ENCODE measurements at places on chromosomes 4 and X. TPM values are rescaled to one million over a fixed set of nuclear protein-coding genes. Genes with fewer than 3 reads are reported as not detected.

Gene DIPK2B
- total RNA-seq: not detected

Gene CXCL1
- not detected for total RNA-seq

Gene SLC26A1
- total RNA-seq: 0.20 TPM

Gene LANCL3
- 0.18 TPM for total RNA-seq

Gene EXOC1L
- total RNA-seq: not detected

Gene LEF1
- 67.4 TPM for total RNA-seq

Gene KDR
- not detected for total RNA-seq

Gene GAGE12G
- total RNA-seq: not detected

Gene HELT
- total RNA-seq: not detected

GRCh38 chr4:185638548-185639301, 103.4 kb upstream of the PDLIM3 start:
- H3K4me1 ChIP-seq: peaks cover 1% of the 10 kb centered on the region
- H3K36me3 ChIP-seq: no peaks in the 10 kb centered on the region
- no peak overlapping the region for H3K4me3 ChIP-seq

DNA sequence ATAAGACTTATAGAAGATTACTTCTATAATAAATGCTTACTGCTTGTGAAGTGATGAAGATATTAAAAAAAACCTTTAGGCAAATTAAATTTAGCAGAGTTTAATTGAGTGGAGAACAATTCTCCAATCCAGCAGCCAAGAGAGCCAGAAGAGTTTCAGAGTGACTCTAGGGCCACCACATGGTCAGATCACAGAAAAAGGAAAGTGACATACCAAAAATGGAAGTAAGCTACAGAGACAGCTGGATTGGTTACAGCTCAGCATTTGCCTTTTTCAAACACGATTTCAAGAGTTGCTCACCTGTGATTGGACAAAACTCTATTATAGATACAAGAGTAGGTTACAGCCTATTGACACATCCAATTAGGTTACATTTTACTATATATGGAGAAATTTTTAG, 79.0 kb upstream of the TRAM1L1 start:
- no peak overlapping the region for H3K4me3 ChIP-seq
- DNase-seq: no peak
- H3K27me3 ChIP-seq: no peaks in the 10 kb centered on the region
- H3K4me1 ChIP-seq: no peaks in the 10 kb centered on the region

GRCh38 chrX:19721726-19722370, 165.6 kb downstream of the SH3KBP1 start:
- no peak for DNase-seq
- no peaks in the 10 kb centered on the region for H3K27me3 ChIP-seq
- no peak overlapping the region for H3K4me3 ChIP-seq
- no peak overlapping the region for H3K27ac ChIP-seq

DNA sequence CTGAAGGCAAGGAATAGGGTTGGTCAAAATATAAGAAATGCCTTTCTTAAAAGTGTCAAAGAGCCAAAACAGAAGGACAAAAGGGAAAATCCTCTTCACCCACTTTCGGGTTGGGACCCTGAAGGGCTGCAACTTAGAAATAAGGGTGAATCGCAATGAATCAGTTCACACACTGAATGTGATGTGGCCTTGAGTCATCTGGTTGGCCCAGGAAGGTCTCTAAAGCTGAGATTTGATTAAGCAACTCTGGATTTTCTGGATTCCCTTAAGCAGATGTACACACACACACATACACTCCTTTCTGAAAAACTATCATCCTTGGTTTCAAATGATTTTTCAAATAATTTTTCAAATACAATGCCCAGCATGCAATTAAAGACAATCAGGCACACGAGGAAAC, 13.1 kb downstream of the TAB3 start:
- no peak for DNase-seq
- H3K4me3 ChIP-seq: no peak overlapping the region
- peaks cover 11% of the 10 kb centered on the region for H3K4me1 ChIP-seq
- H3K27me3 ChIP-seq: no peaks in the 10 kb centered on the region
- no peak overlapping the region for H3K27ac ChIP-seq

GRCh38 chr4:151760002-151760401, 805 bp downstream of the GATB start:
- peaks cover 15% of the 10 kb centered on the region for H3K4me1 ChIP-seq
- H3K36me3 ChIP-seq: no peaks in the 10 kb centered on the region
- no peak for DNase-seq

DNA sequence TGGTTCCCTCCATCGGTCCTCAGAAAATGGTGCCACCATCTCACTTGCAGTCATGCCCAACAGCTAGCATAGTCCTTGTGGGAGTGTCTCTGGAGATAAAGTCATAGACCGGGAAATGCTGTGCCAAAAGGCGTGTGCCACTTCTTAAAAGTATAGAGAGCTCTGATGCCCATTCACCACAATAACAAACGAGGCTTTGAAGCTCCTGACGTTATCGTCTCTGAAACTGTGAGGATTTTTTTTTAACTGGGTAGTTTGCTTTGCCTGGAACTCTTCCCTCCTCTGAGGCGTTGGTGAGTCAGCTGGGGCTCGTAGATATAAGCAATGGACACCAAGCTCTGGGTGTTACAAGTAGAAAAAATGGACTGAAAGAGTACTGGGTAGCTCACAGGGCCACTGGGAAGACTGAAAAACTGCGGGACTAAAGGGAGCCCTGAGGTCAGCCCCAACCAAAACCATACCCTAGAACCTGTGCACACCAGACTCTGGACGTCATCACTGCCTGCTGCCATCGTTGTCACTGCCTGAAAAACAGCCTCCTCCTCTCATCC, 89.4 kb upstream of the TRIM2 start:
- H3K4me3 ChIP-seq: no peak overlapping the region
- H3K4me1 ChIP-seq: peaks cover 3% of the 10 kb centered on the region
- DNase-seq: peak; percentile 28
- no peaks in the 10 kb centered on the region for H3K36me3 ChIP-seq
- peaks cover 46% of the 10 kb centered on the region for H3K27me3 ChIP-seq
- peak overlapping the region; percentile 17 for H3K27ac ChIP-seq

DNA sequence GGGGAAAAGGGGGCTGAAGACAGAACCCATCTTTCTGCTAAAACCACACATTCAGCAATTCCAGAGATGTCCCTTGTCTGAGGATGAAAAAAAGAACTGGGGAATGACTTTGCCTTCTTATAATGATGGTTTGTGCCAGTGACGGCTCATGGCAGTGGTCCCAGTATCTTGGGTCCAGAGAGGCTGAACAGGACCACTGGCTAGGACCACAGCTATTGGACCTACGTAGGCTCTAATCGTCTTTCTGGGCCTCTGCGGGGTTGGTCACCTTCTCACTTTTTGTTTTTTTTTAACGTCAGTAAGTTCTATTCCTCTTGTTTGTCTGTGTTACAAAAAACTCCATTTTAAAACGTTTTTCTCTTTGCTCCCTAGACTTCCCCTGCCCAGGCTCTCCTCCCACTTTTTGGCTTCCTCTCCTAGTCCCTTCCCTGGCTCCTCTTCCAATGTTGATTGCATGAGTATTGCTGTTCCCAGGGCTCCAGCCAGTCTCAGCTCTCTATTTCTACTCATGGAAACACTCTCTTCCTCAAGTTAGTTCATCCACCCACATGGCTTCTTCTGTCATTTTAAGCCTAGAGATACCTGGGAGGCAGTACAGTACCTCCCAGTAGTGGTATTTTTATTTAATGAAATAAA, 52.6 kb upstream of the STX18 start:
- H3K4me1 ChIP-seq: no peaks in the 10 kb centered on the region
- peaks cover 9% of the 10 kb centered on the region for H3K36me3 ChIP-seq
- no peaks in the 10 kb centered on the region for H3K27me3 ChIP-seq
- H3K4me3 ChIP-seq: no peak overlapping the region
- DNase-seq: no peak

GRCh38 chr4:126215759-126216158, 901.0 kb downstream of the FAT4 start:
- H3K27me3 ChIP-seq: no peaks in the 10 kb centered on the region
- H3K4me1 ChIP-seq: no peaks in the 10 kb centered on the region
- no peak overlapping the region for H3K27ac ChIP-seq
- DNase-seq: no peak

GRCh38 chr4:176583278-176583677, 209.4 kb downstream of the VEGFC start:
- no peaks in the 10 kb centered on the region for H3K27me3 ChIP-seq
- H3K36me3 ChIP-seq: no peaks in the 10 kb centered on the region
- H3K27ac ChIP-seq: no peak overlapping the region

DNA sequence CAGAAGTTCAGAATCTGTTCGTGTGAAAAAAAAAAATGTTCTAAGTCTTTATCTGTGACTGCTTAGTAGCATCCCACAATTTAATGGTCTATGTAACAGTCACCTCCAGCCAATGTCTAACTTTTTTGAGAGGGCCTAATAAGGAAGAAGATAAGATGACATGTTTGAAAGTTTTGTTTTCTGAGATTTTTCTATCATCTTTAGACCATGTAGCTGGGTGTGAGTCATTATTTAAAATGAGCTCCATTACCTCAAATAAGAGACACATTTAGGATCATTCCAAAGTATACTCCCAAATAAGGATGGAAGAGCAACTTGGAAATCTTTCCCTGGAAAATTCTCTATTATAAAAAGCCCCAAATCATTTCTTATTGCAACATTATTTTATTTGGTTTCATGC, 28.2 kb upstream of the MCF2 start:
- no peak overlapping the region for H3K27ac ChIP-seq
- DNase-seq: no peak
- peaks cover 22% of the 10 kb centered on the region for H3K4me1 ChIP-seq
- no peak overlapping the region for H3K4me3 ChIP-seq

DNA sequence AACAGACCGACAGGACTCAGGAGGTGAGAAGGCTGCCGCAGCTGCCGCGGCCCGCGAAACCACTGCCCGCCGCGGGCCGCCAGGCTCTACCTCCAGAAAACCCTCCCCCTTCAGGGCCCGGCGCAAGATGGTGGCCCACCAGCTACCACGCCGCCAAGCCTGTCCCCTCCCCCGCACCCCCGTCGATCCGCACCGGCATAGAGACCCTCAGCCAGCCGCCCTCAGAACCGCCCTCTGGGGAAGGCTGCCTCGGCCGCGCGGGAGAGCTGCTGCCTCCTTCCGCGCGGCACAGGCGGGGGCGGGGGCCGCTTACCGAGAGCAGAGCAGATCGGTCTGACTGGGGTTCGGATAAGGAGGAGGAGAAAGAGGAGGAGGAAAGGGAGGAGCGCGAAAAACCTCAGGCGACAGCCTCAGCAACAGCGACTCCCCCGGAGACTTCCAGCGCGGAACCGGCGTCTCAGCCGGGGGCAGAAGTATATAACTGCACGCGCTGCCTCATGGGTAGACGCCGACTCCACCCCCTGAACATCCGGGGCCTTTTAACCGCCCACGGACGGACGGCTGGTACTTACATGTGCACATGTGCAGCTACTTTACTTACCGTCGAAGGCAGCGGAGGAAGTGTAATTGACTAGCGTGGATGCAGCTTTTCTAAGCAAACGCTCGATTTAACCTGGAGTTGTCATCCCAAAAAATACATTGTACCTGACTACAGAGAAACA, at the start of gene ZNF280C:
ZNF280C (minus strand) TSS at position 451 of the 722 bp plus-strand sequence. CDS start 8,450 bp downstream, outside the sequence.
- H3K27me3 ChIP-seq: peaks cover 4% of the 10 kb centered on the region
- peak within 1 kb of the TSS; percentile 85 for H3K4me3 ChIP-seq
- H3K27ac ChIP-seq: peak within 1 kb of the TSS; percentile 85
- peaks cover 4% of the 10 kb centered on the region for H3K36me3 ChIP-seq
- peaks cover 27% of the 10 kb centered on the region for H3K4me1 ChIP-seq

DNA sequence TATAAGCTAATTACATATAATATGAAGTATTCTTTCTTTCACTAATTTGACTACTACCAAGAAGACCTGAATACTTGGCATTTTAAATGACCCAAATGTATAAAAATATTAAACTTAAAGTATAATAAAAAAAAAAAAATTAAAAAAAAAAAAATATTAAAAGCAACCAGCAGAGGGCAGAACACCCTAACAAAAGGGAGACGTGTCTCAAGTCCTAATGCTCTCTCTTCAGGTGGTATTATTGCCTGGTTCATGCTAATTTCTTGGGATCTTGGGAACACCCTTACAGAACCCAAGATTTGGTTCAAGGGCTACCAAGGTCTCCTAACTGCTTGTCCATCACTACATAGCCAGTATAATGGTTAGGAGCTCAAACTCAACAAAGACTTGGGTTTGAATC, 754.8 kb downstream of the RAB28 start:
- H3K36me3 ChIP-seq: no peaks in the 10 kb centered on the region
- no peaks in the 10 kb centered on the region for H3K4me1 ChIP-seq
- no peak for DNase-seq
- peaks cover 3% of the 10 kb centered on the region for H3K27me3 ChIP-seq
- no peak overlapping the region for H3K27ac ChIP-seq

DNA sequence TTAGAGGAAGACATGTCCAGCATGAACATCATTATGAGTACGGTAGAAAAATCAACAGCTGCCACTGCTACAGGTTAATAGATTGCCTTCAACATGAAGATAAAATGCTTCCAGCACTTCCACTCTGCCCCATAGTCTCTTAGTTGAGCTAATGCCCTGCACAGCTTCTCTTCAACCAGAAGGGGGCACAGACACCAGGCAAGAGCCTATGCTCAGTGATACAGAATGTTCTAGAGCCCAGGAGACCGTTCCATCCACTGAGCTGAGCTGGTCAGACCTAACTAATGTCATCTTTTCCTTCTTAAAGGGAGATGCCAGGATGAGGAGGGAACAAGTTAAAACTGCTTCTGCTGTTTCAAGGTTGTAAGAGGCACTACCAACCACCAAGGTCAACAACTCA, 42.2 kb downstream of the SMIM10L2A start:
- H3K27me3 ChIP-seq: peaks cover 2% of the 10 kb centered on the region
- DNase-seq: no peak
- H3K27ac ChIP-seq: no peak overlapping the region
- no peak overlapping the region for H3K4me3 ChIP-seq
- H3K36me3 ChIP-seq: no peaks in the 10 kb centered on the region
- H3K4me1 ChIP-seq: no peaks in the 10 kb centered on the region

- H3K27ac ChIP-seq: no peak overlapping the region
- peaks cover 1% of the 10 kb centered on the region for H3K4me1 ChIP-seq
- H3K36me3 ChIP-seq: no peaks in the 10 kb centered on the region
- no peaks in the 10 kb centered on the region for H3K27me3 ChIP-seq
- DNase-seq: no peak
Observed at GRCh38 chrX:63506320-63506719, 155.2 kb upstream of the SPIN4 start.

DNA sequence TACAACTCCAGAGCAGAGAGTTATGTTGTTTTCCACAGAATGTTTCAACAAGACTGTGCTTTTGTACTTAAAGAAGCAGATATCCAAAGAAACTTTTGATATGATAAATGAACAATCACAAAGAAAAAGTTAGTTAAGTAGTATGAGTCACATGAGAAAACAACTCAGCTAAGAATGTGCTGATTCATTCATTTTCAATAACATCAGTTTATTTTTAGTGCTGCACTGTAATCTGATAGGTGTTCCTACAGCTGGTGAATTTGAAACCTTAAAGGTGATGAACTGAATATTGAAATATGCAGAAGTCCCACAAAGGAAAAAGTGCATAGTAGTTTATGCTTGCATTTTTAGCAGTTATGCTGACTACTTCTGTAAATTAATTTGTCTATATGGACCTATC, 180.3 kb upstream of the TENM3 start:
- no peak overlapping the region for H3K27ac ChIP-seq
- no peak for DNase-seq
- no peaks in the 10 kb centered on the region for H3K4me1 ChIP-seq
- H3K4me3 ChIP-seq: no peak overlapping the region

- no peaks in the 10 kb centered on the region for H3K27me3 ChIP-seq
- H3K36me3 ChIP-seq: peaks cover 5% of the 10 kb centered on the region
- H3K4me1 ChIP-seq: peaks cover 32% of the 10 kb centered on the region
- peak overlapping the region; percentile 83 for H3K4me3 ChIP-seq
Observed at GRCh38 chrX:56728752-56729151, 291 bp upstream of the NBDY start.

Measured in activated CD4-positive, alpha-beta memory T cell treated with anti-CD3 and anti-CD28 coated beads, Interleukin-2, amount 10 ng/mL, durations not matched to agents 7 days and 5 days (primary cell).